H7 (cell line): ENCODE measurements at places on chromosomes 5 and 9.

DNA sequence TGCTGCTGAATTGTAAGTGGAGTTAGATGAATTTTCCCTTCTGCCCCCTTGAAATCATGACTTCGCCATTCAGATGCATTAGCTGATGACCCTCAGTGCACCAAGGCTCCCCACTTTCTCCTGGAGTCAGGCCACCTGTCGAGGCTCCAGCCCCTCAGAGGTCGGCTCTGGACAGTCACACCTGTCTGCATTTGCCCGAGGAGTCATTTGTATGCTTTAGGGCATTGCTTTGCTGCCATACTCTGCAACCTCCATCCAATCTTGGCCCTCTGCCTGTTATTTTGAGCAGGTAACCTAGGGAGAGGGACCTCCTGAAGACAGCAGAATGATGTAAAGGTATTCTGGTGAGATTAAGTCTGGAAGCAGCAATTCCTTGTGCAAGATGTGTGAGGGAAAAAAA is 144.8 kb downstream of the MACROH2A1 start:
- no peak for DNase-seq

DNA sequence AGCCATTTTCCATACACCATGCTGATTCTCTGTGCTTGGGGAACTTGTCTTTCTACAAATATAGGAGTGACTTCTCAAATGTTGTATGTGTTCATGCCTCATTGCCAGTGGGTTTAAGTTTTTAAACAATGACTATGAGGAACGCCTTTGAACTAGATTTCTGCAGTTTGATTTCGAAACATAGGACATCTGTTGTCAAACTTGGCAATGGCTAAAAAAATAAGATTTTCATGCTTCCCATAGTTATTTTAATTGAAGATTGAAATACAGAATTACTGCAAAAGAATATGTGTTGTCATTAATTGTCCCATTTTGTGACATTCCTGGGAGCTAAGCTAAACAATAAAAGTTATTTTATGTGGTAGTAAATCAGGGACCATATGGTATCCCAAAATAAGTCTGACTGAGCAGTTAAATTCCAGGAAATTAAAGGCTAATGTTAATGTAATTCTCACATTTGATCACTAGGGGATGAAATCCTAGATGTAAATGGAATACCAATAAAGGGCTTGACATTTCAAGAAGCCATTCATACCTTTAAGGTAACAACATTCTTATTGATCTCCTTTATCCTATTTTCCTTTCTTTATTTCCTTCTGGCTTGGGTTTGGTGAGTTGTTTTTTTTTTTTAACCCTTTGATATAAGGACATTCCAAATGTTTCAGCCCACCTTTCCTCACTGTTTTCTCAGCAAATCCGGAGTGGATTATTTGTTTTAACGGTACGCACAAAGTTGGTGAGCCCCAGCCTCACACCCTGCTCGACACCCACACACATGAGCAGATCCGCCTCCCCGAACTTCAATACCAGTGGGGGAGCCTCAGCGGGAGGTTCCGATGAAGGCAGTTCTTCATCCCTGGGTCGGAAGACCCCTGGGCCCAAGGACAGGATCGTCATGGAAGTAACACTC is 116.7 kb downstream of the GOLPH3 start:
- DNase-seq = no peak

GRCh38 chr9:113311961-113312360 is 8.8 kb upstream of the RNF183 start:
- no peak for DNase-seq

DNA sequence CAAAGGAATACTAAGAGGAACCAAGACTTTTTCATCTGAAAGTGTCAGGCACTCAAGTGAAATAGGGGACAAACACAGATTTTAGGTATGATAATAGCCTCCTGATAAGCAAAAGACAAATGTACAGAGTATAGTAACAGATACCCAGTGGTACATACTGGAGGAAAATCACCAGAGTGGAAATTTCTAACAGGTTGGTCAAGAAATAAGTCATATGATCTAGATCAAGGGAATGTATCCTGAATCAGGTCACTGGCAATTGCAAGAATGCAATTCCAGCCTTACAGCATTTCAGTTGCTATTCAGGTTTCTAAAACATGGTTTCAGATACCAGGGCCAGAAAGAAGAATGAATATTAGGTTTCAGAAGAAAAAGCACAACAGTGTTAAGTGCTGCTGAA is 82.2 kb upstream of the SLCO6A1 start:
- no peak for DNase-seq

DNA sequence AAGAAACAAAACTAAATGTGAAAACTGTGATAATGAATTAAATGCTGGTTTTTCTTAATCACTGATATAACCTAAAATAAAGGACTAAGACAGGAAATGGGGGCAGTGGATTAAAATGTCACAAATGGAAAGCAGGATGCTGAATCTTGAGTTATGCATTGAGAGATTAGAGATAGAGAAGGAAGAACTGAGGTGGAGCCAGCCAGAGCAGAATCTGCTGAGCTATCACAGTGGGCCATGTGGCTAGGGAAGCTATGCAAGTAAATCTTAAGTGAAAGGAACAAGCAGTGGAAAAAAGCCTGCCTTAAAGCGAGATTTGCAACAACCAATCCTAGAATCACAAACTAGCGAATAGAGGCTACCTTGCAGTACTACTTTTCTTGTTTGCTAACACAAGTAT is 188.5 kb upstream of the RASA1 start:
- DNase-seq = no peak

GRCh38 chr5:133824661-133825254 is 143.7 kb downstream of the C5orf15 start:
- no peak for DNase-seq

GRCh38 chr9:124590889-124591641 is 83.9 kb upstream of the NR5A1 start:
- no peak for DNase-seq

- no peak for DNase-seq
Observed at GRCh38 chr5:157335534-157336422, 69.9 kb downstream of the CYFIP2 start.

DNA sequence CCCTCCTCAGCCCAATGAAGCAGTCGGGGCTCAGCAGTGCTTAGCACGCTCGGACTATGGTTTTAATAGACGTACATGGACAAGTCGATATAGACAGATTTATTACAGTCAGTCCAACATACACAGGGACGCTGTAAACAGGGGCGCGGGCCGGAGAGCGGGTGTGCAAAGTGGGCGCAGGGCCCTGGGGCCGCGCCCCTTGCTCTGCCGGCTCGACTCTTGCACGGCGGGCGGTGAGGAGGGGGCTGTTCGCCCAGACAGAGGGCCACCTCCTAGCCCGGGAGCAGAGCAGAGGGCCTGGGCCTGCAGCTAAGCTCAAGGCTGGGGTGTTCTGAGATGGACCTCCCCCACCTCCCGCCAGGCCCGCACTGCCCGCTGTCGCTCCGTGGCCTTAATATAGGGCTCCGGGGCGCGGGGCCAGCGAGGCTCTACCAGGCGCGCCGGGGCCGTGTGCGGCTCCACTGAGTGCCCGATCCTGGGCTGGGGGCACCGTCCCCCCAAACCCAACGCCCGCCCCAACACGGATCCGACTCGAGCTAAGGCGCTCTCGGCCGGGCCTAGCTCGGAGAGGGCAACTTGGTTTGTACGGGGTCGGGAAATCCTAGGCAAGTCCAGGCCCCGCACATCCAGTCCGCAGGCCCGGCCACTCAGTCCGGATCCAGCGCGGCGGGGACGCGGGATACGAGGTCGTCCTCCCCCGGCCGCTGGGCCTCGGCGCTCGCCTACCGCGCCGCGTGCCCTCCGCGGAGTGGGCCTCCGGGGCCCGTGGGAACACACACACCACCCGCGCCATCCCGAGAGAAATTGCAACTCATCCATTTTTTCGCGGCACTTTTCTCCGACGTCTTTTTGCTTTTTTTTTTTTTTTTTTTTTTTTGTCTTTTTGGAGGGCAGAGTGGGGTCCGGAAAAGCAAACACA is 6.1 kb downstream of the PITX1 start:
- peak; percentile 85 for DNase-seq

- DNase-seq = no peak
Observed at GRCh38 chr9:13770956-13771355, 491.5 kb upstream of the MPDZ start.

DNA sequence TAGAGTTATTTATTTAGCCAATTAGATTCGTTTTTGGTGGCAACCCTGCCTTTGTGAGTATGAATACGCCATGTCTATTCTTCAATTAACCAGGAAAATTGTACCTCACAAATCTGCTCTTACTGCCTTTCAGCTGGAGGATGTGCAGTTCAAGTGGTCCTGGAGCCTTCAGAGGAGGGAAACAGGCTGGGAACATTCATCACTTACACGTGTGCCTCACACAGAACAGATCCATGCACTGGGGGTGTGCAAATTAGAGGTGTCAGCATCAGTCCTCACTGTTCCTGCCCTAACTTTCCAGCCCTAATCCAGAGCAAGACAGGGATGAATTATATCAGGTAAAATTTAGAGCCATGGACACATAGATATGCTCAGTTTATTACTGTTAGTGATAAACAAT is 65.4 kb downstream of the SEMA5A start:
- no peak for DNase-seq

- DNase-seq = no peak
Observed at GRCh38 chr9:128024761-128025308, 42.3 kb downstream of the NAIF1 start.

GRCh38 chr9:75084081-75084672 is 3.8 kb downstream of the NMRK1 start:
- DNase-seq = no peak

GRCh38 chr9:125436613-125437443 is 175.2 kb downstream of the GAPVD1 start:
- DNase-seq = peak; percentile 39

GRCh38 chr9:125233678-125234077 is 7.5 kb downstream of the HSPA5 start:
- no peak for DNase-seq

DNA sequence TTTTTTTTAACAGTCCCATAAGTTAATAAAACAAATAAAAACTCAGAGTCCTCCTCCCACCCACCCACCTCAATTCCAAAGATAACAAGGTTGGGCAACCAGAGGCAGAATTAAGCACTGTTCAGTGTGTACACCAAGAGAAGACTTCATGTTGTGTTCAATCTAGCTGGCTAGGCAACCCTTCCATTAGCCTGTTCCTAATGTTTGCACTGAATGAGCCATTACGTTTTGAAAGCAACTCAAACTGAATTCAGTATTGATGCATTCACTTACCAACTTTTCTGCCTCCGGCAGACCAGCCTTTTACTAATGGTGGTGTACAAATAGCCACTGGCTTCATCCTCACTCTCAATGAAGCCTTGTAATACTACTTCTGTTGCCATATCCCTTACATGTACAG is 47.5 kb downstream of the PBX3 start:
- no peak for DNase-seq

- no peak for DNase-seq
Observed at GRCh38 chr5:145221416-145221815, 613.7 kb downstream of the PRELID2 start.

- peak; percentile 34 for DNase-seq
Observed at GRCh38 chr9:107749787-107750444, 260.3 kb upstream of the KLF4 start.

DNA sequence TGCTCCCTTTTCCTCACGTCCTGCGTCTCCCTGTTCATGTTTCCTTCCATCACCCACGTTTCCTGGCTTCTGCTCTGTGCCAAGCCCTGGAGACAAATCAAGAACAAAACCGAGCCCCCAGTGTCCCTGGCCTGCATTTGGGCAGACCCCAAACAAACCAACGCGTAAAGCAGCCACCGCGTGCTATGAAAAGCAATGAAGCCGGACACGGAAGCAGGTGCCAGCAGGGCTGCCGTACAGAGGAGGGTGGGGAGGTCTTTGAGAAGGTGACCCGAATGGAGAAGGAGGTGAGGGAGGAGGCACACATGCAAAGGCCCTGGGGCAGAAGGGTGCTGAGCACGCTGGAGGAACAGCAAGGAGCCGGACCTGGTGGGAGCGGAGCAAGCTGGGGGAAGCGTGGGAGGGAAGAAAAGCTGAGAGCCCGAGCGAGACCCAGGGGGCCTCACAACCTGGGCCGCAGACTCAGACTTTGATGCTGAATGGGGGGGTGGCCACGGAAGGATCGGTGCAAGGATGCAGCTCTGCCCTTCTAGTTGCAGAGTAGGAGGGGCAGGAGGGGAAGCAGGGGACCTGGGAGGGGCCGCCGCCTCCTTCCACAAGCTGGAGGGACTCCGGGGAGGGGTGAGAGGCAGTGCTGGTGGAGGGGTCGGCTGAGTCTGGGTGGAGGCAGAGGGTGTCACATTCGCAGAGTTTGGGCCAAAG is 1.4 kb upstream of the QSOX2 start:
- no peak for DNase-seq

DNA sequence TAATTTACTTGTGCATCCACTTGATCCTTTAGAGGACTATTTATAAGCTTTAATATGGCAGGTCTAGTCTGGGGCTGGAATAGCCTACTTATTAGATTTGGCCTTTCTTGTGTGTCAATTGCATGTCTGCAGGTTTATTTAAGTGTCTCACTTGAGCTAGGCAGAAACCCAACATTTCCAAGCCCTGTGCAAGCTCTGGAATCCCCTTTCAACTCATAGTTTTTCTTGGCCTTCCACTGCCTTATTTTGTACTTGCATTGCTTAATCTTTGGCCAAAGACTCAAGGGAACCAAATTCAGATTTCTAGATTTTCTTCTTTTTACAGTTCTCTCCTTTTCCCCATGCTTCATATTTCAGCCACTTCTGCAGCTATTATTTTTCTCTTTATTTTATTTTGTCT is 102.4 kb upstream of the RFX3 start:
- DNase-seq = no peak
